Ovary (tissue), 10 donors: ENCODE measurements at places on chromosomes 6 and 20. TPM values are rescaled to one million over a fixed set of nuclear protein-coding genes. Genes with fewer than 3 reads are reported as not detected.

DNA sequence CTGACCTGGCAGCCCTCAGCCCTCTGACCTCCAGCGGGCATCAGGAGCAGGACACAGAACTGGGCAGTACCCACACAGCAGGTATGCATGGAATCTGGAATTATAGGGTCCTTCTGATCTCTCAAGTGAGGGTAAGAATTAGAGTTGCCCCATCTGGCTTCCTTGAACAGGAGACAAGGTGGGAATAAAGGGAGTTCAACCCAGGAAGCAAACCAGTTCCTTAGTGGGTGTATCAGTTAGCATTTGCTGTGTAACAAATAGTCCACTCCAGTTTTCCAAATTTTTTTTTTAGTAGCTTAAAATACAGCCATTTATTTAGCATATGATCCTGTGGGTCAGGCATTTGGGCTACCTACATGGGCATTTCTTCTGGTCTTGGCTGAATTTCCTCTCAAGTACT lies 15.7 kb downstream of the MAVS start:
- no peak for DNase-seq

DNA sequence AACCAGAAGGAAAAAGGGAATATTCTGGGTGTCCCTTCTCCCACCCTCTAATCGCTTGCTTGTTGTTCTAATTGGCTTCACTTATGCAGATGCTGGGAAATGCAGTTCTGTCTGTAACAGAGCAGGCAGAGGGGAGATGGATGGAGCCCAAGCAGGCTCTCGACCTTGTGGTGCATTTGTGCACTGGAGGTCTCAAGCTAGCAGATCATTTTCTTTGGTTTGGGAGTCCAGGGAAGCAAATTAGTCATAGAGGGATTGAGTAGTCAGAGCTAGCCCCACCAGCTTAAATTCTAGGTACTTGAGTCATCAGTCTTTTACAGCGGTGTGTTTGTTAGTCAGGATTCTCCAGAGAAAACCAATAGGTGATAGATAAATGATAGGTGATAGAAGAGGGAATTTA lies 234.7 kb upstream of the ECI2 start:
- DNase-seq = no peak

- DNase-seq = no peak
Measured at GRCh38 chr6:34206726-34207125, 29.9 kb upstream of the HMGA1 start.

- peak; percentile 41 for DNase-seq
Measured at GRCh38 chr6:16129623-16130401, 926 bp downstream of the MYLIP start.

DNA sequence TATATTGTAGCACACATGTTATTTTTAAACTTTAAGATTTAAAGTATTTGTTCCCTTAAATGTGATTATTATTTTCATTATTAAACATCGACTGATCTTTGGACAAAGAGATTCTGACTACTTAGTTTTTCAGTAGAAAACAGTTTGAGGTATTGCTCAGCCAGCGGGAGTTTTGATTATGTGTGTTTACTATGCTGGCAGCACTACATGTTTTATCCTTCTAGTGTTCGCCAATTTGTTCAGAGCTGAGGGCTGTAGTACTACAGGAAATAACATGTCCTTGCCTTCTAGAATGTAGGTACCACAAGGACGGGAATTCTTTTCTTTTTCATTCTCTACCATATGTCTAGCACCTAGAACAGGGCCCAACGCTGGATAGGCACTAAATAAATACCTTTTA lies 11.1 kb upstream of the LCA5 start:
- DNase-seq = no peak

DNA sequence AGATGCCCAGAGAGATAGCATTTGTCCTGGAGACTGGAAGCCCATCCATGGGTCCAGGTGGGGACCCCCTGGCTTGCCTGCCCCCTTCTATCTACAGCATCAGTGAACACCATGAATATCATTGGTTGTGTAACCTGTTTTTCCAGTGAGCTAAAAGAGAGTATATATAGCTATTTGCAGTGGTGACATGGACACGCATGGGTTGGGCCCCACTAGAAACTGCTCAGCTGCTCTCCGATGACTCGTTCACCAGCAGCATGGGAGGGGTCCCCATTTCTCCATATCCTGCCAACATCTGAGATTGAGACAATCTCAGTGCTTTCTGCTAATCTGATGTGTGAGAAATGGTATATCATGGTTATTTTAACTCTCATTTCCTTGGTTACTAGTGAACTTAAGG lies 4.0 kb upstream of the ZC3H12D start:
- no peak for DNase-seq

GRCh38 chr20:12152996-12153395 lies 235.3 kb downstream of the BTBD3 start:
- no peak for DNase-seq

- DNase-seq = peak; percentile 33
Measured at GRCh38 chr6:121437851-121438651, 2.6 kb downstream of the GJA1 start.

DNA sequence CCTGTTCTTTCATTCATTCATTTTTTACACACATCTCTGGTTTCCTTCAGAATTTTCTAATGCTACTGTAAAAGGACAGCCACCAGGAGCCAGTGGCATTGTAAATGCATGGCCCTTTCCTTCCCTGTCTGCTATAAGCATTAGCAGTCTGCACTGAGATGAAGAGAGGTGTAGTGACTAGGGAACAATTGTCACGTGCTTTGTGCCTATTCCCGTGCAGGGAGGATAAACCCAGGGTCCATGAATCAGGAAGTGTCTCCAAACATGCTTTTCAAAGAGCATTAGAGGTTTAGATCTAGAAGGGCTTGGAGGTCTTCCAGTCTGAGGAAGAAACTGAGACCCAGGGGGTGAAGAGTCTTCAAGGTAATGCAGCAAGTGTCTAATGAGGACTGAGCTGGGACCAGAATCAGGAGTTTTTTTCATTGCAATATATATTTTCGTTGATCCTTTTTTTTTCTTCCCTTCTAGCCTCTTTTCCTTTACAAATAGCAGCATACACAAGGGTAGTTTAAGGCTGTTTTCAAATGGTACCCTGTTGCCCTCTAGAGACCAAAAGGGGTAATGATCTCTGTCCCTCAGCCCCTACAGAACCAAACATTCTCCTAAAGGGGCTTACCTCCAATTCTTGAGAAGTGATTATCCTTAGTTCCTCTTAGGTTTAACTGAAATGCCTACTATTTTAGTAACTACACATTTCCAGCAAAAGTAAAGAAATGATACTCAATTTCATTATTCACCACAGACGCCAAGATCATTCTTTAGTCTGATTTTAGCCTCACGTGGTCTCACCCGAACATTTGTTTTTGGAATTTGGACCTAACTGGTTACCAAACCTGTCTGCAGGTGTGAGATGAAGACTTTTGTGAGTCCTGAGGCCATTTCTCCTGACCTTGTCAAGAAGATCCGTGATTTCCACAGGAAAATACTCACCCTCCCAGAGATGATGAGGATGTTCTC lies 6.6 kb downstream of the TRIM15 start:
- DNase-seq = no peak

The VGLL2 gene
- total RNA-seq = not detected

The DBNDD2 gene
- 51.3 TPM for total RNA-seq

The HLA-DMB gene
- total RNA-seq = 25.2 TPM
